ENCODE measurements at places on chromosomes 16 and 17.
A peak's percentile ranks its signal among the peaks of the same experiment; 100 is the strongest.

DNA sequence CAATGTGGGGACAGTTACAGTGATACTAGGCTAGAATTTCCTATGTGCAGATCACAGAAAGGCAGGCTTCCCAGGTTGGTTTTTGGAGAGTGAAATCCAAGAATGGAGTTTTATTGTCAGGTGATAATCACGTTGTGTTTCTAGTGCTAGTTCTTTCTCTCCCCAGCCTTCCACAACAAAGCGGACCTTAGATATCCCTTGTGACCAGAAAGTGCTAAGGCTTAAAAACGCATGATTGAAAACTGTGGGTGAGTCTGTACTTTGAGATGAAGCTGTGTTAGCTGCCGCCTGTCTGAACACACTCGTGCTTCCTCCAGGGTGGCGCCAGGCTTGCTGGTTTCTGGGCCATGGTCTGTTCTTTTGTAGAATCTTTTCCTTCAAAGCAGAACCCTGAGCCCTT is 52.1 kb downstream of the BANP start:
- no peak for DNase-seq

GRCh38 chr17:15409721-15410250 is 57.6 kb downstream of the CDRT4 start:
- DNase-seq, result no peak

DNA sequence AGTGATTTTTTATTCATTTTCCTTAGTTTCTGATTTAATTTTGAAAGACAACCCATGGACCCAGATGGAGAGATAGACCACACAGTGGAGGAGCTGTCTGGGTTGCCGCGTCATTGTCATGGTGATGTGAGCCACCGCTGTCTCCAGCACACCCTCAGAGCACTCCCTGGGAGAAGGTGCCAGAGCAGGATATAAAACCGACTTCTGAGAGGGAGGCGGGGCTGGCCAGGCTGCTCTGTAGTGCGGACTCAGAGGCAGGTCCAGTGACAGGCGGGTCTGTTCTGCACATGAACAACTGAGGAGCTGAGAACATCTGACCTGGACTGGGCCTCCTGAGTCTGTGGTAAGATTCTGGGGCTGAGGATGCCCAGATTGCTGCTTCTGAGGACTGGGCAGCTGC is 216.3 kb upstream of the NLRP1 start:
- no peak for DNase-seq

DNA sequence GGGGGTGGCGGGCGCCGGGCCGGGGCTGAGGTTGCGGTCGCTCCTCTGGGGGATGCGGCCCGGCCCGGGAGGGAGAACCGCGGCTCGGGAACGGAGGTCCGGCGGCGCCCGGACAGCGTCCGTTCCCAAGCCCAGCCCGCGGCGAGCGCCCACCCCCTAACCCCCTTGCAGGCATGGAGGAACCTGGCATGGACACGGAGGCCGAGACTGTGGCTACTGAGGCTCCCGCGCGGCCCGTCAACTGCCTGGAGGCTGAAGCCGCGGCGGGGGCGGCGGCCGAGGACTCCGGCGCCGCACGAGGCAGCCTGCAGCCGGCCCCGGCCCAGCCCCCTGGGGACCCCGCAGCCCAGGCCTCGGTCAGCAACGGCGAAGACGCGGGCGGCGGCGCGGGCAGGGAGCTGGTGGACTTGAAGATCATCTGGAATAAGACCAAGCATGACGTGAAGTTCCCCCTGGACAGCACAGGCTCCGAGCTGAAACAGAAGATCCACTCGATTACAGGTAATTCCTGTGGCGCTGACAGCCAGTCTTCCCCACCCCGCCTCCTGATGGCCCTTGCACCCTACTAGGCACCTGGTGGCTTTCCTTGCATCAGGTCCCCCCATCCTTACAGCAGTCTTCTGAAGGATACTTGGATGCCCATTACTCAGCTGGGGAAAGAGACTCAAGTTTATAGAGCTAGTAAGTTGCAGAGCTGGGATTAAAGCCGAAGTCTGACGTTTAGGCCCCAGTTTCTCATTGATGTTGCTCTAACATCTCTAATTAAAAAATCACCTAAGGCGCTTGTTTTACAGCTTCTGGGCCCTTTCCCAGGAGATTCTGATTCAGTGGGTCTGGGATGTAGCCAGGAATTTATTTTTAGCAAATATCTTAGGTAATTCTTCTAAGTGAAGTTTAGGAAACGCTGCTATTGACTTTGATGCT is 514 bp downstream of the UBFD1 start:
- peak; percentile 27 for DNase-seq

DNA sequence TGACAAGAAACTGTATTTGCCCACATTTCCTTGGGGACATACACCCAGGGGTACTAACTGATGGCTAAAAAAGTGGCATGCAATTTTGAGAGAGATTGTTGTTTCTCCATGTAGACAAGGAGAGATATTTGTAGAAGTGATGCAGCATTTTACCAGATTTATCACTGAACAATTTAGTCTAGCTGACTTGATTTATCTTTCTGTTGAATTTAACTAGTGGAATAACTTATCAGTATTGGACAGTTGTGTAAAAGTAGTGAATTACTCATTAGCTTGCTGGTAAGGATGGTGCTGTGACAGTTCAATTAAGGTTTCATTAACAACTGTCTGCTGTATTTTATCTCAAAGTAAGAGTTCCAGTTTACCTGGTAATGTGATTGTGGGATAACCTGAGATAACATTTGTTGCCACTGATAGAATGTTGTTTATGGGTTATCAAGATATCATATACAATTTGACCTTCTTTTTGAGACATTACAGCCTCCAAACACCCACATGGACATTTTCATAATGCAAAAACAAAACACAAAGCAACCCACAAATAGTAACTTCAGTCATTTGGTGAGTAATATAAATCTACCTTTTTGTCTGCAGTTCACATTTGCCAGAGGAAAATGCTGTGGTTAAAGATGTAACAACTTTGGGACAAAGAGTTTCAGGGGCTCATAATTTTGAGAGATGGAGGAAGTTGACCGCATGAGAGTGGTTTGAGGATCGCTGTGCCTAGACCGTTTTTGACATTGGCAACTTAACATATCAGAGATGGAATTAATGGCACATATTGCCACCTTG is 3.8 kb downstream of the NLK start:
- DNase-seq, result no peak

DNA sequence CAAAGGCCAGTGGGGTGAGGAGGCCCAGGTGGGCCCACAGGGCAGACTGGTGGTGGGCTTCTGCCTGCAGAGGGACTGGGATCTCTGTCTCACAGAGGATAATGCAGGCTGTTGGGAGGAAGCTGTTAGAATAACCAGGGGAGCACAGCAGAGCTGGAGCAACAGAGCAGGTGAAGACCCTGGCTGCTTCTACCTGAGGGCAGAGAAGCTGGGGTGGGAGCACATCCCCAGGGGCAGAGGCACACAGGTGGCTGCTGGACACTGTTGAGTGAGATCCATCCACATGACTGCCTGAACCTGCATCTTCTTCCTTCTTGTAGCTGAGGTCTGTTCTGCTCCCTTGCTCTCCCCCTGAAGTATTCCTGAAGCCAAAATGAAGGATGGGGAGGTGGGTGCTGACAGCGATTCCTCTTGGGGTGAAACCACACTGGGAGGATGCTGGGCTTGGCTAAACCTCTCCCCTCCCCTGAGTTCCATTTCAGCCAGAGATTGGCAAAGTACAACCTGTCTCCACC is 1725.0 kb downstream of the TP53TG3F start:
- no peak for DNase-seq

DNA sequence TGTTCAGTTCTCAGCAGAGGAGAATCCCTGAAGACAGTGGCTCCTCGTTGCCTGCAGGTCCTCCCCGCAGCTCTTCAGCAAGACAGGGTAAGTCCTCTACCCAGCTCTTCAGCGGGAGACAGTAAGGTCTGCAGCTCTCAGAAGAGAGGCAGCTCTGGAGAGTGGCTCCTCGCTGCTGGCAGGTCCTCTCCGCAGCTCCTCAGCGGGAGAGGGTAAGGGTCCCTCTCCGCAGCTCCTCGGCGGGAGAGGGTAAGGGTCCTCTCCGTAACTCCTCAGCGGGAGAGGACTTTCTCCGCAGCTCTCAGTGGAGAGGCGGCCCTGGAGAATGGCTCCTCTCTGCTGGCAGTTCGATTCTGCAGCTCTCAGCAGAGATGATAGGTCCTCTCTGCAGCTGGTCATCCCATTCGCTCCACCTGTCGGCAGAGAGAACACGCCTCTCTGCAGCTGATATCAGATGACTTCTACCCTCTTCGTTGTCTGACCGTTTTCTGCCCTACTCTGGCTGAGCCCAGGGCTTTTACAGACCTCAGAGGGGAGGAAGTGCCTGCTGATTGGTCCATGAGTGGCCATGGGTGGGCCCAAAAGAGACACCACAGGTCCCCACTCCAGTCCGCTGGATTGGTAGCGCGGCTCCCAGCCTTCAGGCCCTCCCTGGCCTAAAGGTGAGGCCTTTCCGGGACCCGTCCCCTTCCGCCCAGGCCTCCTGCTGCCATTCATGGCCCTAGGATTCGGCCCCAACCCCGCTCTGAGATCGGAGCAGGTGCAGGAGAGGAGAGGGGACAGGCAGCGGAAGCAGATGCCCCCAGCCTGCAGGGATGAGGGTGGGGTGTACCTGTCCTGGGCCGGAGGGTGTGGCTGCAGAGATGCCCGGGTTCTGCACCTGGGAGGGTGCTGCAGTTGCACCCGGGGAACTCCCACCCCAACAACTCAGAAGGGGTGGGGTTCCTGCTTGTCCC is 11.9 kb upstream of the SHCBP1 start:
- no peak for DNase-seq

GRCh38 chr17:32936894-32937500 is 9.0 kb downstream of the TMEM98 start:
- DNase-seq, result peak; percentile 30

DNA sequence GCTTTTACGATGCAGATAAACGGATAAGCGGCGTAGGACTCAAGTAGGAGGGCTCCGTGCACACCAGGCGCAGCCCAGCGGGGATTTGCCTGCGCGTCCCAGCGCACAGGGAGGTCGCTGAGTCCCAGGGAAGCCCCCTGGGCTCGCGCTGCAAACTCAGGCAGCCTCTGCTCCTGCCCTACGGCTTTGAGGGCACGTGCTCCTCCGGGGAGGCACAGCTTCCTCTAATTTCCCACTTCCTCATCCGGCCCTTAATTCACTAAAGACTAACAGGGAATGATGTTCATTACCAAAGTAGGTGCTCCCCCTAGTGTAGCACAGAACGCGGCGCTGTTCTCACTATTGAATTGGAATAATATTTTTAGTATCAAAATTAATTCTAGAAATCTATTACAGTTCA is 825.4 kb downstream of the KCNJ18 start:
- DNase-seq, result no peak

DNA sequence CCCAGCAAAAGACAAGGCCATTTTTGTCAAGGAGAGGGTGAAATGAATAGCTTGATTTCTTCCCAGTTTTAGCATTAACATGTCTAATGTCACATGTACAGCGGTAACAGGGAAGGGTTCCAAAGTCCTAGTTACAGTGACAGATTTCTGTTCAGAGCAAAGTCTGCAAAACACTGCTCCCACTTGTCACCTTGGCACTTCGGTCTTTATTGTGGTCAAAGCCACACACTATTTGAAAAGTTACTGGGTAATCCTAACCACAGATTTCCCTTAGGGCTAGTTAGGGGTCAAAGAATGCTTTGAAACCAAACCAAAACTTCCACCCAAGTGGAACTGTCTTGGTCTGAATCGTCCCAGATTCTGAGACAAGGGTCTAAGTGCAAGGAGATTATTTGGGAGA is 455.6 kb downstream of the HS3ST3B1 start:
- DNase-seq, result no peak

DNA sequence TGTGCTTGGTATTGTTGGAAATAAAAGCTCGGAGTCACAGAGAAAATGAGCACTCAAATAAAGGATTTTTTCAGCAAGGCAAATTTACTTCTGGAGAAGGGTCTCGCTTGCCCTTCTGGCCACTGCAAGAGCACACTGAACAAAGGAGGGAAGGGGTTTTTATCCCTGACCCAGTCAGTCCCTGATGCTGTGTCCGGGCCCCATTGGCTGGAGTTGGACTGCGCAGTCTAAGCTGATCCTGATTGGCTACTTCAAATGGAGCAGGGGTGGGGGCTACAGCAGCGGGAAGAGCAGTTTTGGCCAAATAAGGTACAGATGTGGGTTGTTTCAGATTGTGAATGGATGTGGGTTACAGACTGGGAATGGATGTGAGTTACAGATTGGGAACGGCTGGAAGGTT is 4.3 kb upstream of the NLRP1 start:
- DNase-seq, result no peak

- no peak for DNase-seq
Measured at GRCh38 chr17:50062293-50063243, 6.7 kb downstream of the ITGA3 start.

DNA sequence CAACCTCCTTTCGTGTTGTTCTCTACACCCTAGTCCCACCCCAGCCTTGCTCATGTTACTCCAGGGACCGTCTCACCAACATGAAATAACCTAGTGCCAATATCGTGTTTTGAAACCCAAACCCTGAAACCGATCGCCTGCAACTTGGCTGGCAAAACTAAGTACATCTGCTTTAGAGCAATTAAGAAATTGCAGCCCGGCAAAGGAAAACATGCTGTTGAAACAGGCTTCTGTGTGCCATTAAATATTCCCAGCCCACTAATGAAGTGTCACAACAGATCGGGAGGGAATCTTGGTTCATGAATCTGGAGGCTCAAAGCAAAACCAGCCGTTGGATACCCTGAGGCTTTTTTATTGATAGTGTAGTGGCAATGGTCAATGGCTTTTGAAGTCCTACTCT is 48.3 kb upstream of the GPR139 start:
- DNase-seq, result no peak

GRCh38 chr16:66069587-66069986 is 296.9 kb upstream of the CDH5 start:
- no peak for DNase-seq

DNA sequence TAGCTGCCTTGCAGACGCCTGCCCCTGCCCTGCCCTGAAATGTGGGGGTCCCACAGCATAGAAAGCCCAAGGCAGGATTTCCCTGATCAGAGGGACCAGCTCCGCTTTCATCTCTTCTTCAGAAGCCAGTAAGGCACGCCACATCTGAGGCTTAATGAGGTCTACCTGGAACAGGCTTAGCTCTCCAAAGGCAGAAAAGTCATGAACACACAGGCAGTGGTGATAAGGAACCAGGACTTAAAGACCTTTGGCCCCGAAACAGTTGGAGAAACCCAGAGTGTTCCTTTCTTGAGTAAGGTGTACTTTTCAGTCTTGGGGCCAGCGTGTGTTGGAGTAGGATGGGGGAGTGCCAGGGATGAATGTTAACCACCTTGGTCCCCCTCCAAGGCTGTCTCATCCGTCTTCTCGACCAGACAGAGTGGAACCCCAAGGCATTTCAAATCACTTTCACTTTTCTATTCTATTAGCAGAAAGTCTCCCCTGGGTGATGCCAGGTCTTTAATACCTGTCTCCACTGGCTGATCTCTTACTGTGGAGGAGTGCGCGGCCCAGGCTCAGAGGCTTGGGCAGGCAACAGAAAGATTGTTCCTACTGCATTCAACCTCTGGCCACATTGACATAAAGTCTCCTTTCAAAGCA is 43.9 kb downstream of the TMEM186 start:
- no peak for DNase-seq
